A549 treated with Mapracorat at 1 μM for 4 hours (cell line): ENCODE measurements at places on chromosomes 3 and 15. TPM values are rescaled to one million over a fixed set of nuclear protein-coding genes. Genes with fewer than 3 reads are reported as not detected.

The SLCO3A1 gene
- 18.7 to 23.5 TPM (median 22.0 TPM) in 5 replicates for total RNA-seq

The NLGN1 gene
- not detected in 5 replicates for total RNA-seq

The GOLGA8M gene
- 0.08 to 0.40 TPM in 2 of 5 replicates, not detected in the others for total RNA-seq

The TEX55 gene
- not detected in 5 replicates for total RNA-seq

The SLC9C1 gene
- not detected in 5 replicates for total RNA-seq

The SLC9A9 gene
- total RNA-seq = 0.19 to 0.45 TPM (median 0.34 TPM) in 5 replicates

The NRG4 gene
- 0.44 to 1.3 TPM (median 0.73 TPM) in 5 replicates for total RNA-seq

The SH3GL3 gene
- total RNA-seq = 0.47 to 1.3 TPM (median 0.78 TPM) in 5 replicates

The GTPBP8 gene
- total RNA-seq = 14.0 to 16.4 TPM (median 15.5 TPM) in 5 replicates

The KCNAB1 gene
- total RNA-seq = not detected in 5 replicates

The FBXW12 gene
- not detected in 5 replicates for total RNA-seq

The STXBP5L gene
- not detected in 5 replicates for total RNA-seq

The GOLGA6L10 gene
- 0.34 to 0.94 TPM (median 0.48 TPM) in 5 replicates for total RNA-seq

The IMP3 gene
- 87.7 to 129 TPM (median 117 TPM) in 5 replicates for total RNA-seq

The GUCA1C gene
- total RNA-seq = not detected in 5 replicates

The CACNA1D gene
- total RNA-seq = 0.36 to 1.4 TPM (median 0.57 TPM) in 5 replicates

The CAMKV gene
- total RNA-seq = 0.16 to 0.32 TPM (median 0.21 TPM) in 5 replicates

The AADACL2 gene
- not detected in 5 replicates for total RNA-seq

The DLL4 gene
- 1.1 to 2.0 TPM (median 1.8 TPM) in 5 replicates for total RNA-seq

The BCHE gene
- 0.52 to 1.1 TPM (median 0.86 TPM) in 5 replicates for total RNA-seq

The PRSS50 gene
- not detected in 5 replicates for total RNA-seq

The CPNE4 gene
- total RNA-seq = 4.9 to 8.8 TPM (median 5.9 TPM) in 5 replicates

The CGNL1 gene
- total RNA-seq = 0.68 to 0.85 TPM (median 0.77 TPM) in 5 replicates

The SLTM gene
- 63.9 to 81.7 TPM (median 69.9 TPM) in 5 replicates for total RNA-seq

The DIS3L gene
- 29.3 to 33.9 TPM (median 31.0 TPM) in 5 replicates for total RNA-seq

The AGBL1 gene
- not detected in 5 replicates for total RNA-seq

The CLRN1 gene
- not detected in 5 replicates for total RNA-seq

The ZCWPW2 gene
- total RNA-seq = not detected in 5 replicates

The P3H2 gene
- 25.1 to 37.9 TPM (median 34.5 TPM) in 5 replicates for total RNA-seq

The GRK7 gene
- not detected in 5 replicates for total RNA-seq

The REC114 gene
- total RNA-seq = not detected in 5 replicates
